ENCODE measurements at places on chromosomes 7 and 10.

DNA sequence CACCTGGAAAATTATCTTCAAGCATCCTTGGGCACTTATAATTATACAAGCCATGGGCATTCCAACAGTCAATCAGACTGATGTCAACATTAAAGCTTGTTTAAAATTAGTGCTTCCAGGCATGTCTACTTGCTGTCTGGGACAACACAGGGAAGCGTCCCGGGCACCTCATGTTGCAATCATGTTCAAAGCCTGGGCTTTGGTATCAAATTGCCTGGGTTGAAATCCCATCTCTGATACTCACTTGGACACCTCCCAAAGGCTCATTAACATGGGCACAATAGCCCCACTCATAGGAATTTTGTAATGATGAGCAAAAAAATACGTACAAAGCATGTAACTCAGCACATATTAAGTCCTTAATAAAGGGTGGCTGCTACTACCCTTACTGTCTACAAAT lies 14.4 kb downstream of the AIFM2 start:
- no peak for DNase-seq

DNA sequence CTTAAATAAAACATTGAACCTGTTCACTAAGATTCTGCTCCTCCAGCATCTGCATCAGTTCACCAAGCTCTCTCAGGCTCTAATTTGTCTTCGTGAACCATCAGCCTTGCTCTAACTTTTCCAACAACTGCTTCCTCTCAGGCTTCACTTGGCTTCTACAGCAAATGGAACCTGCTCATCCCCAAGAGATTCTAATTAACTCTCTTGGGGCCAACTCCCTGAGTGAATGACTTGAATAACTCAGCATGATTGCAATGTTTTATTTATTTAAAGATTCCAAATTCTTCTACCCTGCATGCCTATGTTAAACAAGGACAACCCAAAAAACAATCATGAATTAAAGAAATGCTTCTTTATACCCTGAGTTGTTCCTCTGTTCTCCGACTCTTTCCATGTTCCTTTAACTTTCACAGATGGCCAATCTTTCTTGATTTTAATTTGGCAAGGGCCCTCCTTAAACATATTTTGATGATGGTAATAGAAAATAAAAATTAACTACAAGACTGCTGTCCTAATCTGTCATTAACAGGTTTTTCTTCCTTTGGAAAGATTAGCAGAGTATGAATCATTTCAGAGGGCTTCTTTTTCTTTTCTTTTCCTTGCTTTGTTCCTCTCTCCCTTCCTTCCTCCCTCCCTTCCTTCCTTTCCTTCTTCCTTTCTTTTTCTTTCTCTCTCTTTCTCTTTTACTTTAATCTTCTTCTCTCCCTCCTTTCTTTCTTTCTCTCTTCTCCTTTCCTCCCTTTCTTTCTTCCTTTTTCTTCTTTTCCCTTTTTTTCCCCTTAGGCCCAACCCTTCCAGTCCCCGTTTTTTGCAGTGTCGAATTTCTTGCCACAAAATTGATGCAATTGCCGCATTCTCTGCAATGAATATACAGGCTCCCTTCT lies 195.0 kb upstream of the RHOBTB1 start:
- no peak for DNase-seq

DNA sequence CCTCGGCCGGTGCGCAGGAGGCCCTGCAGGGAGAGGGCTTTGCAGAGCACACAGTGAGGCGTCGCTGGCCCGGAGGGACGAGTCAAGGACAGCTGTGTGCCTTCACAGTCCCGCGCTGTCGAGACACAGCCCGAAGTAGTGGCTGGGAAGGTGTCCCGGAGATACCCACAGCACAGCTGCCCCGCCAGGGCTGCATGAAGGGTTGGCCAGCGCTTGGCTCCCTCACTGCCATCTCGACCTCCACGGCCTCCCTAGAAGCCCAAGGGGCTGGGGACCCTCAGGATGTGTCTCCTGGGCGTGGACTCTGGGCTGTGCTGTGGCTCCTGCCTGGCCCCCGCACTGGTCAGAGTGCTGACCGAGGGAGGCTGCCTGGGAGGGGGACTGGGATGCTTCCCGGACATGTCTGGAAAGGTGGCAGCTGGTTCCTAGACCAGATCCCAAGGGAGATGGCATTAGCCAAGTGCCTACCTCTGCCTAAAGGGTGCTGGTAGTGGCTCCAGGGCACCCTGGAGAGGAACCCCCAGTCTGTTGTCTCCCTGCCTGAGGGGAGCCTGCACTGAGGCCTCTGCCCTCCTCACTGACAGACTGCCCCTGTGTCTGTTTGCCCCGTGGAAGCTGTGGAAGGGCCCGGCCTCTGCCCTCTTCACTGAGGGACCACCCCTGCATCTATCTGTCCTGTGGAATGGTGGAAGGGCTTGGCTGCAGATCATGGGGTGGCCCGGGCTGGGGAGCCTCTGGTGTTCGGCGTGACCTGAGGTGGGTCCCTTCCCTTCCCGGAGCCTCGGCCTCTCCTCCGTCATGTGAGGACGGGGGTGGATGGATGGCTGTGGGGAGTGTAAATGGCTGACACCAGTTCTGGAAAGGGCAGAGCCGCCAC lies 5.8 kb downstream of the ELFN1 start:
- DNase-seq, result no peak

- DNase-seq, result no peak
Observed at GRCh38 chr7:28761505-28761904, 196.6 kb downstream of the TRIL start.

DNA sequence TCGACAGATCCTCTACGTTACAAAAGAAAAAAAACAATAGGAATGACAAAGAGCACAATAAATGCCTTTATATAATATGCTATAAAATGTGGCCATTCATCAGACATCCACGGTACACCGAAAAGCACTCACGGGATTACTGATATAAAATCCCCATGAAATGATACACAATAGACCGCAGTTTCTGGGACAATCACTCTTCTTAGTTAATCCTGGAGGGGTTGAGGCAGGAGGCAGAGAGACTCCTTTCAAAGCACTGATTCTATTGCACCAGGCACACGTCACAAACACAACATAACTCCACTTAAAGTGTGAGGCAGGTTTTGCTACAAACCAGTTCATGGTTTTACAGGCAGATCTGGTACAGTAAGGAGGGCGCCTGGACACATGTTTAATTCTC lies 113.8 kb downstream of the FGFR2 start:
- no peak for DNase-seq

- no peak for DNase-seq
Observed at GRCh38 chr10:49303711-49304110, 4.7 kb downstream of the C10orf71 start.

- DNase-seq, result no peak
Observed at GRCh38 chr7:138705167-138705566, 4.0 kb upstream of the SVOPL start.

DNA sequence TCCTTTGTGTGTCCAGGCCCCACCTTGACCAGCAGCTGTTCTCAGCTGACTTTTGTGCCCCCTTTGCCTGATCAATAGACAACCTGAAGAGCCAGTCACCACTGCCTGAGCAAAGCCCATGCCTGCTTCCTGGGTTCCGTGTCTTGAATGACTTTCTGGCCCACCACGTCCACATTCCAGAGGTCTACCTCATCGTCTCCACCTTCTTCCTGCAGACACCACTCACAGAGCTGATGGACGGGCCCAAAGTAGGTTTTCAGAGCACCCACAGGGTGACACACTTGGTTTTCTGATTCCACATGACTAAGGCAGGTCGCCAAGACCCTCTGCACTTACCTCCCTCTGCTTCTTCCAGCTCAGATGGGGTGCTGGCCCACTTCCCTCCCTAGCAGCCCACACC lies 126.8 kb downstream of the WDFY4 start:
- no peak for DNase-seq

DNA sequence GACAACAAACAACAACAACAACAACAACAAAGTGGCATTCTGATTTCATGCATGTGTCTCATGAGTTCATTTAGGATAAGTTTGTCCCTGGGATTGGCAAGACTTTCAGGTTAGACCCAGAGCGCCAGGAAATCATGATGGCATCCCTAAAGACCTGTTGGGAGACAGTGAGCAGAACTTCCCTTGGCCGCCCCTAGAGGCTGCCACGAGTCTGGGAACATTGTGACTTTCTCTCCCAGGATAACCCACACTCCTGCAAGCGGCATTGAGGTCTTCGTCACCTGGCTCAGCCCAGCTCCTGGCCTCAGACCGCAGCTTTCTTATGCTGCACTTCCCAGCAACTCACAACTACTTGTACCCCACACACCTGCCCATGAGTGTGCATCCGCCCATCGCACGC lies 80.5 kb upstream of the RNF32 start:
- no peak for DNase-seq

DNA sequence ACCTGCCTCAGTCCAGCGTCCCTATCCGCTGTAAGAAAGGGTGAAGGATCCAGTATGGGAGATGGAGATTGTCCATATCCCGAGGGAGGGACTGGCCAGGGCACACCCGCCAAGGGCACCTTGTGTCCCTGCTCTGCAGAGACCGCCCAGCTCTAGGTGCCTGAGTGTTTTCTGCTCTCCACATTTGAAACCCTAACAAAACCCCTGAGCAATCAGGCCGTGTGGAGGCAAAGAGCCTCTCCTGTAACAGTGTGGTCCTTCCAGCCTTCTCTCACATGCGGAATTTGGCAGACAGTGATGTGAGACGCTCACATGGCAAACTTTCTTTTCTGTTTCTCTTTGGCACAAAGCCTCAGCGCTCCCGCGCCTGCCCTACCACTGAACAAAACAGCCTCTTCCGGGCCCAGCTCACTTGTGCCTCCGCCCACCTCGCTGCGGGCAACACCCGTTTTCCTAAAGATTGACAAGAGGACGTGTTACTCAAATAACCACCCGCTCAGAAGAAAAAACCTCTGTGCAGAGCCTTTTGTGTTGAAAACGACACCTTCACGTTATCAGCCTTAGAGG lies 514.8 kb downstream of the DNAJB6 start:
- DNase-seq, result peak; percentile 52

GRCh38 chr7:15011289-15011688 lies 108.7 kb upstream of the DGKB start:
- DNase-seq, result no peak

DNA sequence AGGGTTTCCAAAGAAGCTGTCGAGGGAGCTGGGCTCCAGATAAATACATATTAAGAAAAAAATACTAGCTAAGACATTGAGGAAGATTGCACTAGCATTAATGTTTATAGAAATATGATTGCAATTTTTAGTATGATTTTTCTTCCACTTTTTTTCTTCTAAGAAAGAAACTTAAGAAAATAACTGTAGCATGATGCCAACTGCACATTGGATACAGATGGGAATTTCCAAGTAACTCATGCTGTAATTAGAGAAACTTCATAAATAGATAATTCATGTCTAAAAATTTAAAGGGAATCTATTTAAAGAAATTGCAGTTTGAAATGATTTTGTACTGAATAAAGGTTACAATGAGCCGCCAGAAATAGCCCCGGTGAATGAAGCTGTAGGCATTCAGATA lies 119.4 kb downstream of the POLR1F start:
- no peak for DNase-seq

- DNase-seq, result no peak
Observed at GRCh38 chr10:97810446-97810845, 38.6 kb upstream of the SFRP5 start.

GRCh38 chr10:29434111-29434510 lies 145.2 kb downstream of the LYZL1 start:
- DNase-seq, result no peak

- DNase-seq, result no peak
Observed at GRCh38 chr10:128633864-128634540, 507.8 kb upstream of the MKI67 start.

DNA sequence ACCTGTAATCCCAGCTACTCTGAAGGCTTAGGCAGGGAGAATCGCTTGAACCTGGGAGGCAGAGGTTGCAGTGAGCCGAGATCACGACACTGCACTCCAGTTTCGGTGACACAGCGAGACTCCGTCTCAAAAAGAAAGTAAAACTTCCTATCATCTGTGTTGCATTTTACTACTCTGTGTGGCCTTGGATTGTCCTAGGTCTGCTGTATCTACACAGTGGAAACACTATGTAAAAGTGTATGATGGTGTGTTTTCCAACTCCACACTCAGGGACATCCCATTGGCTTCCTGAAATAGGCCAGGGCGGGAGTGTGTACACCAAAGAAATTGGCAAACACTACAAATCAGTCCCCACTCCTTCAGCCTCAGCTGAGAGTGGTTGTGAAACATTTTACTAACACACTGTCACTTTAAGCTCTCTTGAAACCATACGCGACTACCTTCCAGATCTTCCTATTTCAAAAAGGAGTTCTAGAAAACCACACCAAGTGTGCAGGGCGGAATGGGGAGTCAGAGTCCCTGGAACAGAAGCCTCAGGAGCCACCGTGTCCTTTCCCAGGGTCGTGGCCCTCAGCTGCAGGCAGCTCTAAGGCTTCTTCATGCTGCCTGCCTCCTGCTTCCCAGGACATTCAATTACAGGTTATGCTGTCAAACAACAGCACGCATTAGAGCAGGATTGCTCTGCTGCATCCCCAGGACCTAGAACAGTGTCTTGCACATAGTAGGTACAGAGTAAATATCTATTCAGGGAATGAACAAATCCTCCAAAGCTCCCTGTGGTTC lies 275.4 kb downstream of the PARD3 start:
- no peak for DNase-seq

GRCh38 chr10:127983344-127984100 lies 76.6 kb downstream of the PTPRE start:
- no peak for DNase-seq

DNA sequence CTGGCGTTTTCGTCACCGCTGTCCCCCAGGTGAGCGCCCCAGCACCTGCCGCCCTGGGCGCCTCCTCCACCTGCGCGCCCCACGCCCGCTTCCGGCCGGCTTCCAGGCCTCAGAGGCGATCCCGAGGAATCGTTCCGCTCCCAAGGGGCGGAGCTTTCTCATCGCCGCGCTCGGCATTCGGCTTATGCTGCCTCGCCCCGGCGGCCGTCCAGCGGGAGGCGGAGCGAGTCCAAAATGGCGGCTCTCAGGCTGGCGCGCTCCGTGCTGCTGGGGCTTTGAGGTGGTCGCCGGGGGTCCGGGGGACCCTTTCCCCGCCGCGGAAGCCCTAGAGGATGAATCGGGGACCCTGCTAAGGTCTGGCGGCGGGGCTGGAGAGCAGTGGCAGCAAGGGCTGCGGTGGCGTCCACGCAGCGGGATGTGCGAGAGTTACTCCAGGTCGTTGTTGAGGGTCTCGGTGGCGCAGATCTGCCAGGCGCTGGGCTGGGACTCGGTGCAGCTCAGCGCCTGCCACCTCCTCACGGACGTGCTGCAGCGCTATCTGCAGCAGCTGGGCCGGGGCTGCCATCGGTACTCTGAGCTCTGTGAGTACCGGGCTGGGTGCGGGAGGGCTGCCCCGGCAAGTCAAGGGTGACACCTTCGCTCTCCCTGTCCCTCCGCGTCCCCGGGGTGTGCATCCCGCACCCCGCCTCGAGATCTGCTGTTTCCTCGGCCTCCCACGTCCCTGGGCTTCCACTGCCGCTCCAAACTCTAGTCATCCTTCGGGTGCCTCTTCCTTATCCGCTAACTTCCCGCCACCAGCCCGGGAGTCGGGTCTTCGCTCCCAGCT lies at the start of gene TAF3:
TSS of gene TAF3 (plus strand) at position 211 of the 826 bp plus-strand sequence. CDS start at position 416, 205 bp downstream.
- peak; percentile 87 for DNase-seq
